NCI-H1092 treated with DMSO at 0.1 percent for 48 hours (cell line): ENCODE measurements at places on chromosomes 2 and 18.

- no peak for DNase-seq
Measured at GRCh38 chr2:102283996-102284395, 27.4 kb upstream of the IL1RL1 start.

DNA sequence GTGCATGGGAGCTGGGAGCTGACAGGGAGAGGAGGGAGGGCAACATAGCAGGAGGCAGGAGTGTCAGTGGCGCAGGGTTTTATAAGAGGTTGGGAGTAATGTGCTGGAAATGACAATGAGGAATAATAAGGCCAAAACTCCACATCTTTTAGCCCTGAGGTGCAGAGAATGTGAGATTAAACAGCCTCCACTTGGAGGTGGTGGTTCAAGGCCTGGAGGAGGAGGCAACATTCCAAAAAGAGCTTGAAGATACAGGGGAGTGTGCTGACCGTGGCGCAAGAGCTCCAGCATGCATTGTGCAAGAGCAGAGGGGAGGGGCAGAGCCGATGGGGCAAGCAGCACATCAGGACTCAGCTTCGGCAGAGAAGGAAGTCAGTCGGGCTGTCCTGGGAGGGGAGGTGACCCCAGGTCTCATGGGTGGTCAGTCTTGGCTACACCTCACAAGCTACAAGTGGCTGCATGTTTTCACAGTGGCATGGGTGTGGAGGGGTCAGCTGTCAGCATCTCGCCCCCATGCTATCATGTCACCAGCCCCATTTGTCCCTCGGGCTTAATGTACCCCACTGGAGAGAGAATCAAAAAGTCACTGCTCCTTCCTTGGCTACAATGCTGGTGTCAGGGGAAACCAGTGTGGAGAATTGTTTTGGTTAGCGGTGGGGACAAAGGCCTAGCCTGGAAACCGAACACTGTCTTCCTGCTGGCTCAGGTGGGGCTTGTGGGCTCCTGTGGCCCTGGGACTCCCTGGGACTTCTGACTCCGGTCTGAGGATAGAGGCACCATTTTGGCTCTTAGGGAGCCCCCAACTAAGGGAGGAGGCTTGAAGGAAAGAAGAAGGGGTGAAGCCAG lies 208.0 kb downstream of the ZFP36L2 start:
- DNase-seq = no peak

DNA sequence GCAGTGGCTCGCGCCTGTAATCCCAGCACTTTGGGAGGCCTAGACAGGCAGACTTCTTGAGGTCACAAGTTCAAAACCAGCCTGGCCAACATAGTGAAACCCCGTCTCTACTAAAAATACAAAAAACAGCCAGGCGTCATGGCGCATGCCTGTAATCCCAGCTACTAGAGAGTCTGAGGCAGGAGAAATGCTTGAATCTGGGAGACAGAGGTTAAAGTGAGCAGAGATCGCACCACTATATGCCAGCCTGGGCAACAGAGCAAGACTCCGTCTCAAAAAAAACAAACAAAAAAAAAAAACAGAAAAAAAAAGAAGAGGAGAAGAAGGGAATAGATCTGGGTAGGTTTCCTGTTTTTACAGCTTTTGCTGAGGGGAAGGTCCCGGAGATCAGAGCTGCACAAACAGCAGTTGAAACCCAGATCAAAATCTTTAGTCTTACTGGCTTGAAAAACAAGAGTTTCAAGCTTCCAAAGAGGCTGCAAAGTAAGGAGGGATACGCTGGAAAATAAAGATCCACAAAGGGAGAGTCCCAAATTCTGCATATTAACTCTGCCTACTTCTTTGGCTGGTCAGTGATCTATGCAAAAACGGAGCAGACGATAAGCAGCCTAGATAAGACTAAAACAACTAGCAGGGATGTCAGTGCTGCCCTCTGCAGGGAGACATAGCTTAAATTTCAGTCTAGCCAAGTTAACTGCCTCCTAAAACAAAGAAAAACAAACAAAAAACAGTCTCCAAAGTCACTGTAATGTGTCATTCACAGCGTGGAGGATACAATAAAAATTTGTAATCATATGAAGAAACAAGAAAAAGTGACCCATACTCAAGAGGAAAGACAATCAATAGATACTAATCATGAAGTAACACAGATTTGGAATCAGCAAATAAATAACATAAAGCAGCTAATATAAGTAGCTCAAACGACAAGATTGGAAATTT lies 74.1 kb downstream of the TLK1 start:
- DNase-seq = no peak

GRCh38 chr2:100791294-100791935 lies 28.5 kb upstream of the NPAS2 start:
- no peak for DNase-seq

DNA sequence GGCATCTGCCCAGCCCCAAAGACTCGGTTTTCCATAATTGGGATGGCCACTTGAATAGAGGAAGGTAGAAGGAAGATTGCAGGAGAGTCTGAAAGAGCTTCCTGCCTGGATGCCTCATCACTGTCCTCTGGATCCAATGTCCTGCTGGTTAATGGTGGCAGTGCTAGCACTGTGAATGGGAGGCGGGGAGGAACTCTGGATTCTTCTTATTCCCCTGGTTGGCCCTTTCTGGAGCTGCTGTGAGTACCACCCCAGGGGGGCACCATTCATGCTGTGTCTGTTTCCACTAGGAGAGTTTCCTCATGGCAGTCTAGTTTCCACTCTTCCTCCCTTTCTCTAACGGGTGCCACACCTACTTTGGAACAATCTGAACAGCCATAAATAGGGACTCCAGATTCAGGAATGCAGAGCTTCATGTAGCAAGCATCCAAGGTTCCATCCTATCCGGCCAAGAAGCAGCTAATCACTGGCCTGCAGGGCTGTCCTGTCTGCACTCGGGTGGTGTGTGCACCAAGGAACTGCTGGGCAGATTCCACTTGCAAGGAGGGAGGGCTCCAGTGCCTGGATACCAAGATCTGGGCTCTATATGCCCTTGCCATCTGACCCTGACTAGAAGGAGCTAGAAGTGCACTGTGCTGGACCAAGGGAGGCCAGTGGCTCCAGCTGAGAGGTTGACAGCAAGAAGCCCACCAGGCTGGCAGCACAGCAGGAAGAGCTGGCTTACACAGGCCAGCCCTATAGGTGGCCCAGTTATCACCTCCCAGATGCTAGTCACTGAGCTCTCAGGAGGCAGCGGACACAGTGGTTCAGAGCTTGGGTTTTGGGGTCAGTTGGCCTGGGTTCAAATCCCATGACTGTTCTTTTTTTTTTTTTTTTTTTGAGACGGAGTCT lies 4.6 kb upstream of the ATOH8 start:
- no peak for DNase-seq

GRCh38 chr18:48142353-48142752 lies 211.9 kb upstream of the SMAD2 start:
- DNase-seq = no peak

GRCh38 chr18:74806700-74807416 lies 209.2 kb downstream of the ZNF407 start:
- no peak for DNase-seq

GRCh38 chr2:66839551-66840320 lies 404.8 kb downstream of the MEIS1 start:
- DNase-seq = no peak

GRCh38 chr2:64987001-64987955 lies 1.9 kb upstream of the SLC1A4 start:
- no peak for DNase-seq
